ENCODE measurements at places on chromosomes 3 and 15. TPM values are rescaled to one million over a fixed set of nuclear protein-coding genes. Genes with fewer than 3 reads are reported as not detected.

- no peak for DNase-seq
Measured at GRCh38 chr3:194957743-194958240, 272.1 kb downstream of the FAM43A start.

DNA sequence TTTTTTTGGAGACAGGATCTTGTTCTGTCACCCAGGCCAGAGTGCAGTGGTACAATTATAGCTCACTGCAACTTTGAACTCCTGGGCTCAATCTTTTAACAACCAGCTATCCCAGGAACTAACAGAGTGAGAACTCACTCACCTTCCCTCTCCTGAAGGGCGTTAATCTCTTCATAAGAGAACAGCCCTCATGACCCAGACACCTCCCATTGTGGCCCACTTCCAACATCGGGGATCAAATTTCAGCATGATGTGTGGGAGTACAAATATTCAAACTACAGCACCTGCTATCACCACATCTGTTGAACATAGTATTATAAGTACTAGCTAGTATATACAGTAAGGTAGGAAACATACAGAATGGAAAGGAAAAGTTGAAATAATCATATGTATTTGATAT lies 132.5 kb downstream of the DOCK3 start:
- DNase-seq: no peak

- no peak for DNase-seq
Measured at GRCh38 chr3:57900786-57901185, 107.4 kb upstream of the FLNB start.

- DNase-seq: no peak
Measured at GRCh38 chr15:53982071-53982680, 3.9 kb downstream of the UNC13C start.

CYB561D2 gene
- 6.2 TPM for polyA plus RNA-seq

DNA sequence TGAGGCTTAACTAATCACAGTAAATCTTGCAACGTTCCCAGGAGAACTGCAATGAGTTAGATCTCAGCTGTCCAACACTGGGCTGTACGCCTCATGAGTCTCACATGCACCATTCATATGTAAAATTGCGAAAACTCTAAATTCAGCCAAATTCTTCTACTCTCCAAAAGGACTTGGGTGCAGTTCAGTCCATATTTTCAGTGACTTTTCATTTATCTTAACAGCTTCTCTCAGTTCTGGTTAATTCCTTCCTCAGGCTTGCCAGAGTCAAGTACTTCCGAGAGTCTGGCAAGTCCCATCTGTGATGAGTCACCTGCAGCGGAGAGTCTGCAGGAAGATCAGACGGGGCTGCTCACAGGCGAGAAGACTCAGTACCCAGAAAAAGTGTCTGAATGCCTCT lies 11.5 kb downstream of the CCDC80 start:
- DNase-seq: peak; percentile 87

DNA sequence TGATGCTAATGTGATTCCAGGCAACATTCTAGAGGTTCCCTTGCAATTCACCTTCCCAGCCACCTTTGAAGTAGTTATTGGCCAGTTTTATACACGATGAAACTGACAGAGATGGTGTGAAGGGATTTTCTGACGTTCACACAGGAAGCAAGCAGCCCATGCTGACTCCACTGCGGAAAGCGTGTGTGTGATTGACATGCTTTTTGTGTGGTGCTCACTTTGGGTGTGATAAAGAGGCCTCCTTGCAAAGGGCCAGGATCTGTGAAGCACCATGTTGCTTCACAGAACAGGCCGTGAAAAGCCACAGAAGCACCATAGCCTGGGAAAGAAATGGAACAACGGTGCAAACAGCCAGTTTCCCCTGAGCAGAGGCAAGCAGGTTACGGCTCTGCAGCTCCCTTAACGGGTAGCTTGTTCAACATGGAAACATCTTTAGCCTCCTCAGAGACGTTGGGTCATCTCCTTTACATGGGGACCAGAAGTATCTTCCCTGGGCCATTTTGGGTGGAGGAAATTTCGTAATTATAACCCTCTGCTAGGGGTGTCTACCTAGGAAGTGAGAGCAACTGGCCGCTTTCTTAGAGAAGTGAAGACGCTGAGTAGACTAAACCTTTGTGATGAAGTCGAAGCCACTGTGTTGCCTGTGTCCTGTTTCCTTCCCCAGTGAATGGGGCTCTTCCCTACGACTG lies 108.5 kb downstream of the APBA2 start:
- no peak for DNase-seq
